Stimulated activated CD4-positive, alpha-beta T cell treated with anti-CD3 and anti-CD28 coated beads, Interleukin-1b, Interleukin-23, amount 100 ng/mL, for 1 hour (primary cell): ENCODE measurements at places on chromosomes 3 and 15.

- no peak for DNase-seq
Measured at GRCh38 chr3:153927107-153927506, 194.1 kb upstream of the ARHGEF26 start.

DNA sequence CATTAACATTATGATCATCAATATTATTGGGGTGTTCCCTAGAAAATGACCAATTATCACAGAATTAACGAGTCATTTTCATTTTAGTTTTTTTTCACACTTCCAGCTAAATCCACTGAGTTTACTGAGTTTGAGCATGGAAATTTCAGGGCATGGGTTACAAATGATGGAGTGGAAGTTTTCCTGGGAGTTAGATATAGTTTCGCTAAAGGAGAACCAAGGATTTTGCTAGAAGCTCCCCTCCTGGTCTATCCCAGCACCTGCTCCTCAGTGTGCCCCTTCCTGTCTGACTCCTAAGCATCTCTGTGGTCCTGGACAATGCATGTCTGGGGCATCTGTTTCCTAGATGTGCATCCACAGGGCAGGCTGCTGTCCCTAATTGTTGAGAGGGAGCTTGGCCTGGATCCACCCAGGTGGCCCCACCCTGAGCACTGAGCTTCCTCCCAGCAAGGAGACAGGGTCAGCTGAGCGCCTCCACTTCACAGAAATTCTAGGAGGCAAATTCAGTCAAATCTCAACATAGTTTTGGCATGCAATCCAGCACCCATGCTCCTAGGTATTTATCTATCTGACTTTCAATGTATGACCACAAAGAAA lies 102.3 kb upstream of the GOLGA6L6 start:
- DNase-seq = no peak

DNA sequence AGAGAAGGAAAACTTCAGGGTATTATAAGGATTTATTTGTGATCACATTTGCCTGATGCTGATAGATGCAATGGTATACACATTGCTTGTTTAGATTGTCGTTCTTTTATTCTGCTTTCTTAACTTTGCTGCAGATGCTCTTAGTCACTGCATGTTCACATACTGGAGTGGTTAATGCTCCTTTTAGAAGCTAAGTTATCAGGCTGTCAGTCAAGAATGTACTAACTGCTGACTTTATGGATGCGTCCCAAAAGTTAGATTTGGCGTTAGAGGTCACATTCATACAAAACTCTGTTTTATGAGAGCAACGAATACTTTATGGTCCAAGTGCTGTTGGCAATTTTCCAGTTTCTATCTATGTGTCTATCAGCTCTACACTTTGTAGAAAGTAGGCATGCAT lies 160.7 kb downstream of the BBX start:
- no peak for DNase-seq

- DNase-seq = no peak
Measured at GRCh38 chr3:13045241-13045903, 27.9 kb downstream of the IQSEC1 start.
